ENCODE measurements at places on chromosomes 4 and X. TPM values are rescaled to one million over a fixed set of nuclear protein-coding genes. Genes with fewer than 3 reads are reported as not detected.

GRCh38 chrX:6448003-6448402 lies 86.9 kb downstream of the VCX3A start:
- no peak for DNase-seq

Gene MGARP
- 1.4 TPM for total RNA-seq

Gene FAT4
- total RNA-seq: 23.4 TPM

Gene CSAG3
- not detected for total RNA-seq

Gene XAGE1A
- not detected for total RNA-seq

GRCh38 chr4:183097231-183098018 lies 1.6 kb upstream of the WWC2 start:
- DNase-seq: peak; percentile 66

- no peak for DNase-seq
Observed at GRCh38 chr4:186534056-186534455, 21.3 kb downstream of the MTNR1A start.

DNA sequence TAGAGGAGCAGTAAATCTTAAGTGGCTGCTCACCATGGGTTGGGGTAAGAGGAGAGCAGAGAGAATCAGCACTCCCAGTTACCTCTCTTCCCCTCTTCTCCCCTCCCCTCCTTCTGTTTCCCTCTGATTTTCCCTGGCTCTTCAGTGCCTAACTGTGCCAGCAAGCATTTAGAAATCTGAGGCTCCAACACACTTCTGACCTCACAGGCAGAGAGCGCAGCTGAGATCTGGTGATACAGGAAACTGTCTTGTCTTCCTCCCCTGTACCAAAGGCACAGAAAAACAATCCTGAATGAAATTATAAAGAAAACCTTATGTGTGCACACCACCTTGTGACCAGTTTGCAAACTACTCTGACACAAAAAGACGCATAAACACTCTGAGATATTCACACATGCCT lies 82.4 kb upstream of the SMIM10 start:
- DNase-seq: no peak

Gene PROM1
- total RNA-seq: 0.40 TPM

GRCh38 chr4:157280673-157281072 lies 60.1 kb downstream of the GRIA2 start:
- no peak for DNase-seq

Gene ETDC
- not detected for total RNA-seq

Gene GBA3
- total RNA-seq: not detected

DNA sequence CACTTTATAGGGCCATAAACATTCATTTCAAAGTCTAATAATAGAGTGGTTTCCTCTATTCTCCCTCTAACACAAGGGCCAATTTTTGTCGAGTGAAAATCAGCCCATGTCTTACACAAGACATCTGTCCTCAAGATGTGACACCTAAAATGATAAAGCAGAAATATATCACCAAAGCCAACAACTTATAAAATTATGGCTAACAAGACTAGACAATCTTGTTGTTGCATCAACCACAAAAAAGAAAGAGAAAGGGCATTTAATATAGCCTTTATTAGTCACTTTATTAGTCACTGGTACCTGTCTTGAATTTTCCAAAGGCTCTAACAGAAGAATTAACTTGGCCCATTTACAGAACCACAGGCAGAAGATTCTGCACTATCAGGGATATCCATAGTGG lies 161.6 kb downstream of the SMIM20 start:
- DNase-seq: no peak

DNA sequence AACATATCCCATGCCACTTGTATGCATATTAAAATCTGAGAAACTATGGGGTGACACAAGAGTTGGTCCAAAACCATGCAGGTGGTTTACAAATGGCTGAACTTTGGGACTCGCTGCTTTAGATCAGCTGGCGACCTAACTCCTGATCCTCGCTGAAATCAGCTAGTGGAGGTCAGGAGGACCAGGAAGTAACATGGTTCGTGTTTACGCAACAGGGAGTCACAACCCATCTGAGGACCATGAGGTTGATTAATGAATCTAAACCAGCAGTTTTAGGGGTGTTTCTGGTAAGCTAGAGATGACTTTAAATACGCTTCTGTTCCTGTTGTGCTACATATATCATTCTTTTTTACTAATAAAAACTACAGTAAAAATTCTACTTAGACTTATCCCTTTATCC lies 12.9 kb downstream of the TSPAN5 start:
- DNase-seq: no peak

Gene OR13H1
- not detected for total RNA-seq

Gene WAS
- total RNA-seq: 14.4 TPM

Gene TMEM33
- total RNA-seq: 51.7 TPM

Gene PTPN13
- 90.1 TPM for total RNA-seq

- DNase-seq: no peak
Observed at GRCh38 chr4:31474221-31474620, 754.1 kb downstream of the PCDH7 start.

Gene HPGDS
- 4.7 TPM for total RNA-seq

Gene MRFAP1L1
- total RNA-seq: 46.0 TPM

DNA sequence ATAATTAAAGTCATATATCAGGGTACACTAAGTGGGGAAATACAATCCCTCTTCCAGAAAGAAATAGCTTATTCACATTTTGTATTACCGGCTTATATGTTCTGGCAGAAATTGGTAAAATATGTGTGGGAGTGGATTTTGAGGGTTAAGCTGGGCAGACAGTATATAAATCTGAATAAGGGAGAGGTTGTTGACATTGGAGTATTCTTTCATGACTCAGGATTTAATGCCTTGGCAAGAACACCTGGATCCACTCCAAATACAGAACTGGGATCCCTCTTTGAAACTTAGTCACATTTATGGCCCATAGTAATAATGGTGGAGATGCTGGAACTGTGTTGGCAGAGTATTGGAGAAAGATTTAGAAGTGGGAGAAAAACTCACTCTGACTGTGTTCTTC lies 54.3 kb upstream of the TET2 start:
- DNase-seq: no peak

DNA sequence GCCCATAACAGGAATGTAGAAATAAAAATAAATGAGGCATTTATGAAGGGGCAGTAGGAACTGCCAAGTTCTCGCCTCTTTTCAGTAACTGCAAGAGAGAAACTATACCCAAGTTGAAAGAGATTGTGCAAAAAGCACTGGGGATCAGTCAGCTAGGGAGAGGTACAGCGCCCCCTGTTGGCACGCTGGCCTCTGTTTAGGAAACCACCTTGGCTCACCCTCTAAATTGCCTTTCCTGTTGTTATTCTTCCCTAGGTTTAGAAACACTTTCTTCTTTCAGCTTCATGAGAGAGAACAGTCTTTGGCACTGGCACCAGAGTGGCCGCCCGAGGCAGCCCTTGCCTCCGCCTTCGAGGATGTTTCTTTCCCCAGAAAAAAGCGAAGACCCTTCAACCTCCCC lies 348.5 kb downstream of the MID1IP1 start:
- peak; percentile 87 for DNase-seq

DNA sequence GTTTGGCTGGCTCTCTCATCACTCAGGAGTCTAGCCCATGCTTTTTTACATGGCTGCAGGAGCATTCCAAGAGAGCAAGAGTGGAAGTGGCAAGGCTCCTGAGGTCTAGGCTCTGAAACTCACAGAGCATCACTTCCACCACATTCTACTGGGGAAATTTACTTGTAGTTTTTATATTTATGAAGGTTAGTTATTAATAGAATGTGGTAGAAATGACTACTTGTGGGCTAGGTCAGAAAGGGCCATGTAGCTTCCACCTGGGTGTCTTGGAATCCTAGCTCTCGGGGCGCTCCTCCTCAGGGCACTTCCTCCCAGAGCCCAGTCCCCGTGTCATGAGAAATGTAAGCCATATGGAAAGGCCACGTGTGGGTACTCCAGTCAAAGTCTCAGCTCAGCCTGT lies 127.0 kb upstream of the CASK start:
- no peak for DNase-seq

- DNase-seq: no peak
Observed at GRCh38 chr4:185323606-185324005, 72.1 kb downstream of the LRP2BP start.

Gene ZC4H2
- total RNA-seq: 13.1 TPM

DNA sequence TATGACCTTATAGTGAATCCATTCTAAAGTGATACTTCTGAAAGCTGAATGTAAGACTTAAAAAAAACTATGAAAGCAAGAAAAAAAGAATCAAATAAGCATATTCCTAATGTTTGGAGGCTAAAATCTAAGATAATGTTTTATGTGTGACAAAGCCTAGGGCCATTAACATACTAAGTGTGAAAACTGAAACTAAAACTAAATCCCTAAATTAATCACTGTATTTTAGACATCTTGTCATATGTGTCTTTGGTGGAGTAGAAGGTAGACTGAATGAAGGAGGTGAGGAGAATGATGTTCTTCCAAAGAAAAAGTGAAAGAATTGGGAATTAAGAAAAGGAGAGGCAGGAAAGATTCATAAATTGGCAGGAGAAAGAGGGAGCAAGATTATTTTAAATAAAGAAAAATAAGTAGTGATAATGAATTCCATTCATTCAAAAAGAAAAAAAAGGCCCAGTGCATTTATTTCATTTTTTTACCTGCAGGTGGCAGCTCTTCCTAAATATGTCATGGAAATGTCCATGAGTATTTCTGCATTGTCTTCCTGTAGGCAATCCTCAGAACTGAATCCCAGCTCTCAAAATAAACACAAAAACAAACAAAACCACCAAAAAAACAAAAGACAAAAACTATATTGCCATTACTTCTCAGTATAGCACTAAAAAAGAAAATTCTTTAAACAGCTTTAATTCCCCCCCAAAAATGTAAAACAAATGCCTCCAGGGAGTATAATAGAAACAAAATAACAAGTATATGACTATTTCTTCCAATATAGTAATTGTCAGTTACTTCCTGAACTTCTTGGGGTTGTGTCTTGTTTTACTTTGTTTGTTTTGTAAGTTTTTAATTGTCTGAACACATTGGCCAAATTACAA lies 17.0 kb upstream of the AP1AR start:
- no peak for DNase-seq

Gene ERAS
- total RNA-seq: 0.36 TPM

- no peak for DNase-seq
Observed at GRCh38 chr4:147616849-147617172, 386 bp upstream of the TMEM184C start.

Gene RBM47
- 21.0 TPM for total RNA-seq

DNA sequence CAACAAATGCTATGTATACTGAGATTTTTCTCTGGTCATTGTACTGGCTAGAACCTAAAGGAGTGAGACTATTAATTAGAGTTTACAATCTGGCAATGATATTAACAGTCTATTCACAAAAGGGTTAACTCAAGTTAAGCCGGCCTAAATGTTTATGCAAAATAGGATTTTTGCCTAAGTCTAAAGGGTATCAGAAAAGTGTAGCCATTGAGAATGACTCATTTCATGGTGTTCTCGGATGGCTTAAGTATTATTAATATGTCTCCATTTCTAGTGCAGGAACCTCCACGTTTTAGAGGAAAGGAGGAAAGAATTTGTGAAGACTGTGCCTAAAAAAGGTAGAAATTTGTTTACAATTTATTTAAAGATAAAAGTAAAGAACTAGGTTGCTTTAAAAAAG lies 29.8 kb downstream of the DYNLT3 start:
- DNase-seq: no peak

DNA sequence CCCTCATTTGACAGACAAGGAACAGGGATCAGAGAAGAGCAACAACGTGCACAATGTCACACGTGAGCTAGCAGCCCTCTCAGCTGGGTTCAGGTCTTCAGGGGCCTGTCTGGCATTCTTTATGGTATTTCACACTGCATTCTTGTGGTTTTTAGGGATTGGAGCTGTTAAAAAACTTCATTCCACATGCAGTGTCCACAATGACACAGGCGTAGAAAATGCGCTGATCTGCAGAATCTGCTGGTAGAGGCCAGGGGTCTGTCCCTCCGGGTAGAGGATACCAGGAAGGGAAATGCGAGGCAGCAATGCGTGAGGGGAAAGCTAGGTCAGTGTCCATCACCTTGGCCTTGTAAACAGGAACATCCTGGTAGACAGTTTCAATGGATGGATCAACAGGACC lies 36.6 kb downstream of the MAP7D3 start:
- no peak for DNase-seq

GRCh38 chr4:73541251-73541650 lies 59.7 kb downstream of the AFM start:
- DNase-seq: no peak

DNA sequence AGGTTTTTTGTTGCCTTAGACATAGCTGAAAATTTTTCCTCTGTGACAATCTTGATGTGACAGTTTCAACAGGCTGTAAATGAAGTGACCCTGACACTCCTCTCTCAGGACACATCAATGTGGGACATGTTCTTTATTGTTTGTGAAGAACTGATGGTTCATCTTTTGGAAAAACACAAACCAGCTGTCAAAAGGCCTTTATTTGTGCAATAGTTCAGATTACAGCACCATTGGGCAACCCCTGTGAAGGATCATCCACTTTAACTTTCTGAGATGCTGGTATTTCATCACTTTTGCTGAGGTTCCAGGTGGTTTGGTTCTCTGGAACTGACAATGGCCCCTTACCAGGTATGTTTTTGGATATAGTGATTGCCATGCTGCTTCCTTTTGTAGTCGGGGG lies 40.3 kb downstream of the OSTC start:
- no peak for DNase-seq

Gene CWH43
- total RNA-seq: not detected

GRCh38 chr4:92234393-92235176 lies 69.2 kb upstream of the GRID2 start:
- no peak for DNase-seq

DNA sequence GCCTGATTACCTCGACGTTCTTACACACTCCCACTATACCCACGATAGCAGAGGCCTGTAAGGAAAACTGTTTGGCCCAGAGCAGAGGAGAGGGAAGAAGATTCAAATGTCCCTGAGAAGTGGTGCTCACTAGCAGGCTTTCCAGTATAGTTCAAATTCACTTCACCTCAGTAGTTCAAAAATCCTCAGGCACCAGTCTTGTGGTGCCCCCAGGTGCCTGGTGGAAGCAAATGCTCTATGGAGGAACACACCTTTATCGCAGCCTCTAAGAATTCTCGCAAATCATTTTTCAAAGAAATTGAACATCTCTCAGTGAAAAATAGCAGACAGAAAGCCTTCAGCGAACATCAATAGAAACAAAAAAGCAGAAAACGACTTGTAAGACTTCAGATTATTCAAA lies 12.2 kb upstream of the MTMR1 start:
- no peak for DNase-seq

- no peak for DNase-seq
Observed at GRCh38 chrX:26597981-26598380, 382.0 kb downstream of the MAGEB5 start.

Gene LAMTOR3
- 34.1 TPM for total RNA-seq

DNA sequence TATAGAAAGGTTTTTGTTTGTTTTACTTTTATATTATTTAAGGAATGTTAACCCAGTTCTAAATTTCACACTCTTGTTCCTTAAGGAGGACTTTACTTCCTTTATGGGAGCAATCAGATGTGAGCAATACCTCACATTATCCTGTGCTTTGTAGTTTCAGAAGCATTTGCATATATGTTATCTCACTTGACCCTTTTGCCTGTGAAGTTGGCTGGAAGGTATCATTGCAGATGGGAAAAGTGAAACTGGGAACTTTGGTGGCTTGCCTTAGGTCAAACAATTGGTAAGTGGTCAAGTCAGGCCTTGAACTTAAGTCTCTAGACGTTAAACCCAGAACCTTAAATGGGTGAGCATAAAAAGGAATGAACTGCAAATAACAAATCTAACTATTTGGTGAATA lies 90.6 kb downstream of the AREG start:
- no peak for DNase-seq
